ENCODE measurements at places on chromosomes 5 and 9. TPM values are rescaled to one million over a fixed set of nuclear protein-coding genes. Genes with fewer than 3 reads are reported as not detected.

SLC34A1 gene
- 0.11 TPM for total RNA-seq

BARX1 gene
- 0.20 TPM for total RNA-seq

COL5A1 gene
- total RNA-seq = 0.07 TPM

TEX48 gene
- not detected for total RNA-seq

CEP72 gene
- 32.3 TPM for total RNA-seq

EIF4E1B gene
- not detected for total RNA-seq

SURF6 gene
- total RNA-seq = 17.9 TPM

FAM221B gene
- not detected for total RNA-seq

C9orf153 gene
- total RNA-seq = 0.25 TPM

NR4A3 gene
- total RNA-seq = 2.3 TPM

MIGA2 gene
- total RNA-seq = 42.2 TPM

TXNDC8 gene
- total RNA-seq = not detected

BHMT2 gene
- total RNA-seq = not detected

IL3 gene
- 0.82 TPM for total RNA-seq
